ENCODE measurements at places on chromosomes 11 and 22.

- DNase-seq = no peak
These were observed 49.3 kb downstream of the ME3 start for GRCh38 chr11:86623041-86623621.

GRCh38 chr11:125394296-125394695 lies 101.8 kb downstream of the FEZ1 start:
- DNase-seq = no peak

- no peak for DNase-seq
These were observed 56.7 kb downstream of the HSD17B12 start for GRCh38 chr11:43737201-43737590.

GRCh38 chr11:86983021-86983488 lies 27.9 kb upstream of the FZD4 start:
- DNase-seq = no peak

DNA sequence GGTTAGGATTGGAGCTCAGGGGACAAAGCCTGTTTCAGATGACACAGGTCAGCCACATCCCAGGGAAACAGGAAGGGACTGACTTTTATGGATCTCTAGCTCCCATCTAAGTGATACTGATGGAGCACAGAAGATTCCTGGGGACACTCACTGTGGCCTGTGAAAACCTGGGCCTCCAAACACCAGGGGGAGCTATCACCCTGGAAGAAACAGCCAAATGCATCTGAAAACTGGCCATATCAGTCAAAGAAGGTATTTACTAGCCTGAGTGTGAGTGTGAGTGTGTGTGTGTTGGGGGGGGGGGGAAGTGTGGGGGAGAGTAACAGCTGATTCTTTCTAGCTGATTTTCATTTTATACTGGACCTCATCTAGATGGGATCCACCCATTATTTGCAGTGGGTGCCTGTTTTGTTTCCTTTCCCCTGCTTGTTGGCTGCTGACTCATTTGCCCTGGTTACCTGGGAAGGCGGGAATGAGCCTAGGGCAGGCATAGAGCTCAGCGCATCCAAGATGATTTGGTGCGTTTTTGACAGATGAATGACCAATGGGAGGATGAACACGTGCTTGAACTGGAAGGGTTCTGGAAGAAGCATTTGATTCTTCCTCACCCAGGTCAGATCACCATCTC lies 284.0 kb downstream of the KIRREL3 start:
- DNase-seq = no peak

DNA sequence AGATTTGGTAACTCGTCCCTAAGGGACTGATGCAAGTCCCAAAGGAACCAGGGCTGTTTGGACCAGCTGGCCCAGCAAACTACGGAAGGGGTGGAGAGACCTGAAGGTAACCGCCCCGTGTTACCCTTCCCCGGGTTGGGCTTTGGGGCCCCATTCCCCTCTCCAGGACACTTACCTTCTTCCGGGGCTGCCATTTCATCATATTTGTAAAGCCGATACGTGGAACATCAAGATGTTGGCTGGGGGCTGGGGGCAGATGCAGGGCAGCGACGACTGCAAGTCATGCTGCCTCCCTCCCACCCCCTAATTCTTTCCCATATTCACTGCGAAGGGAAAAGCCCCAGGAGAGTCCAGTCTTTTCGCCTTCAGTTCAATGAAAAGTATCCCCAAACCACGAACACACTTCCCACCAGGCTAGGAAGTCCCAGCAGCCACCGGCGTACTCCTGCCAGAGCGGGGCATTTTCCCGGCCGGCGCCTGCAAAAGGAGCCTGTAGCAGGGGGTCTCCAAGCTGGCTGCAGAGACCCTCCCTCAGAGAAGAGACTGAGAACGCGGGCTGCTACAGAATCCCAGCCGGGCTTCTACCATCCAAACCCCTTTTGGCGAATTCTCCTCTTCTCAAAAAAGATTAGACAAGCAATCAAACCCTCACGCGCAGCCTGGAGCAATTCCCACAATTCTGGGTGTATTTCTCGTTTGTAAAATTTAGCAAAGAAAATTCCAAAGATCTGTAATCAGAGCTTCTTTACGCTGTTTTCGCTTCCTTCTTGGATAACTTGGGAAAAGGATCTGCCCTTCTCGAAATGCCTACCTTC lies 236.7 kb downstream of the TTC28 start:
- no peak for DNase-seq

GRCh38 chr11:117618302-117618981 lies 178.6 kb downstream of the DSCAML1 start:
- no peak for DNase-seq

DNA sequence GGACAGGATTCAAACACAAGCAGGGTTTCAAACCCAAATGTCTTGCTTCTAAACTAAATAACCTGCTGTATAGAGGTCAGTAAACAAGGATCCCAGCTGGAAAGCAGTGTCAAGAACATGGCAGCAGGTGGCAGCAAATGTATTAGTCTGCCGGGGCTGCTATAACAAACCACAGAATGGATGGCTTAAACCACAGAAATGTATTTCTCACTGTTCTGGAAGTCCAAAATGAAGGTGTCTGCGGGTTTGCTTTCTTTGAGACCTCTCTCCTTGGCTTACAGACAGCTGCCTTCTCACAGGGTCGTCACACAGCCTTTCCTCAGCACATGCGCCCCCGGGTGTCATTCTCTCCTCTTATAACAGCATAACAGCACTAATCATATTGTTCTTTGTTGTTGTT lies 65.1 kb upstream of the LRRC55 start:
- no peak for DNase-seq

GRCh38 chr11:116173506-116173905 lies 599.3 kb downstream of the BUD13 start:
- no peak for DNase-seq

- DNase-seq = no peak
These were observed 2.0 kb downstream of the FBLN1 start for GRCh38 chr22:45504373-45505341.

DNA sequence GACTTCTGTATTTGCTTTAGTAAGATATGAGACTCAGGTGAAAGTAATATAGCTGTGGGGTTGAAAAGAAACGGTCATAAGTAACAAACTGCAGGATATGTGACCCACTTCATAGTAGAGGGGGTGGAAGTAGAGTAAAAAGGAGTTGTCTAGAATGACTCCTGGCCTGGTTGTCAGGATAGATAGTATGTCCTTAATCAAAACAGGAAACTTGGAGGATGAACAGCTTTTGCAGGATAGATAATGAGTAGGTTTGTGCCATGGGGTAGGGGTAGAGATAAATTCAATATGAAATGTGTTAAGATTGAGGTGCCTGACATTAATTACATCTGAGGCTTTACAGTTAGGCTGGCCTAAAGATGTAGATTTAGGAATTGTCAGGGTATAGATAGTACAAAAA lies 47.0 kb upstream of the B3GNT6 start:
- no peak for DNase-seq

GRCh38 chr11:66976028-66976467 lies 944 bp downstream of the C11orf86 start:
- DNase-seq = no peak

- DNase-seq = no peak
These were observed 65.6 kb upstream of the CRYBB3 start for GRCh38 chr22:25134028-25134427.

GRCh38 chr11:98600103-98600502 lies 420.6 kb upstream of the CNTN5 start:
- no peak for DNase-seq

GRCh38 chr11:74282914-74283371 lies 28.5 kb downstream of the P4HA3 start:
- DNase-seq = no peak

- no peak for DNase-seq
These were observed 119.7 kb upstream of the BID start for GRCh38 chr22:17893900-17894535.

DNA sequence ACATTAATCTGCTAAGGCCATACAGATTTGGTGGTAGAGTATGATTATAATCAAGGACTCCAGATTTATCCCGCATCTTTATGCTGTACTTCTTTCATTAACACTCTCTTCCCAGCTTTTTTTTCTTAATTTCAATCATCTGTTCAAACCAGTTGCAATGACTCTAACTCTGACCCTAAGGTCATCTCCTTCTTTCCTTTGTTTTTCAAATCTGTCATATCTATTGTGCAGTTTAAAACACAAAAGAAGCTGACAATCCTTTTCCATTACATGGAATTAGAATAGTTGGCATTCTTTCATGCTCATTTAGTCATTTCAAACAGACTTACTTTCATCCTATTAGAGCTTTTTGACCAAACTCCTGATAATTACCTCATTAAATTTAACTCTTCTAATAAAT lies 53.6 kb upstream of the GRM5 start:
- DNase-seq = no peak

GRCh38 chr11:125517116-125517770 lies 21.2 kb upstream of the FEZ1 start:
- DNase-seq = no peak

DNA sequence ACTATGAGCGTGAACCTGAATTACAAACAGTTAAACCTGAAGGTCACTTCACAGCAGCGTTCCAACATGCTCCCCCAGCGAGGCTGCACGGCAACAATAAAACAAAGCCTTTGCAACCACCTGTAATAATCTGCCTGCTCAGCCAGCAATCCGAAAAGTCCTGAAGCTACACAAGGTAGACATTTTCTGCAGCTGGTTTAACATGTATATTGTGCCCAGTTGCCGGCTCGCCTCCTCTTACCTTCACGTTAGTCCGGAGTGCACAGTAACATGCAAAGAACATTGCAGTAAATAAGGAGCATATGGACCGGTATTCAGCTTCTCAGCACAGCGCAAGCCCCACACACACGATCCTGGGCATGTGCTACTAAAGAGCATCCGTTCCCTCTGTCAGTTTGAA lies 704.3 kb downstream of the DLG2 start:
- DNase-seq = no peak

DNA sequence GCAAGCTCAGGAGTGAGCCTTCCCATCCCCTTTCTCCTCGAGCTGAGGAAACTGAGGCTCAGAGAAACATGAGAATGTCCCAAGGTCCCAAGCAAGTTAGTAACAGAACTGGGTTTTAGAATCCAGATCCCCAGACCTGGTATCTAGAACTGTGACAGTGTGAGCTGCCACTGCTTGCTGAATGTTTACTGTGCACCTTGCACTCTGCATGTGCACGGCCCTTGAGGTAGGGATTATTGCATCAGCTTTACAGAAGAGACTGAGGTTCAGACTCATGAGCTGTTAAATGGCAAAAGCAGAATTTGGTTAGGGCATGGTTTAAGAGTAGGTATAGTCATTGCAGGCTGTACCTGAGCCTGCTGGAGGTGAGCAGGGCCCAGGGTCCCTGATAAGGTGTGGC lies 3.8 kb upstream of the MPPED1 start:
- no peak for DNase-seq

- no peak for DNase-seq
These were observed 52.9 kb upstream of the SPATA19 start for GRCh38 chr11:133898031-133898769.

- DNase-seq = no peak
These were observed 181.0 kb downstream of the GRIA4 start for GRCh38 chr11:105790840-105791239.

DNA sequence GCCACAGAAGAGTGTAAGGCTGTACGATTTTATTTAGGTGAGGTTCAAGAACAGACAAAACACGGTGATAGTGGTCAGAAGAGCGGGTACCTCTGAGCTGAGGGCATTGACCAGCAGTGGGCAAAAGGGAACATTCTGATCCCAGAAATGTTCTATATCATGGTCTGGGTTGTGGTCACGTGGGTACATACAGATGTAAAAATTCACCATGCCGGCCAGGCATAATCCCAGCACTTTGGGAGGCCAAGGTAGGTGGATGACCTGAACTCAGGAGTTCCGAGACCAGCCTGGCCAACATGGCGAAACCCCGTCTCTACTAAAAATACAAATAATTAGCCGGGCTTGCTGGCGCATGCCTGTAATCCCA lies 31.1 kb upstream of the GCAT start:
- no peak for DNase-seq

DNA sequence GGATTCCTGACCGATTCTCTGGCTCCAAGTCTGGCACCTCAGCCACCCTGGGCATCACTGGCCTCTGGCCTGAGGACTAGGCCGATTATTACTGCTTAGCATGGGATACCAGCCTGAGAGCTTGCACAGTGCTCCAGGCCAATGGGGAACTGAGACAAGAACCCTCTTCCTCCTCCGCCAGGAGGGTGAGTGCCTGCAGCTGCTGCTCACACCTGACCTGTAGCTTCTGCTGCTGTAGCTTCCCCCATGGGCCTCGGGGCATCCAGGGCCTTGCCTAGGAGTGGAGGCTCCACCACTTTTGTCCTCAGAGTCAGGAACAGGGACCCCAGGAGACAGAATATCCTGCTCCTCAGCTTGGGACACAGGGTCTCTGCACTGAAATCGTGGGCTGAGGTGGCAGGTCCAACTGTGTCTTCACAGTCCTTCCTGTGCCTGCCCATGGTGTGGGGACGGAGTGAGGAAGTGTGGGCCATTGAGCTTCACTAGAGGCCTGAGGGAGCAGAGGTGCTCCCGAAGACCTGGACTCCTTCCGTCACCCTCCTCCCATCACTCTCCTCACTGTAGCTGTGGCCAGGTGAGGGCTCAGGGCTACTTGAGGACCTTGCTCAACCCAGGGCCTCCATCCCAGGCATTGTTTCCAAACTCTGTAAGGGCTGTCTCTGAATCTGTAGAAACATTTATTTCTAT lies 103.8 kb downstream of the ZNF280B start:
- DNase-seq = no peak

DNA sequence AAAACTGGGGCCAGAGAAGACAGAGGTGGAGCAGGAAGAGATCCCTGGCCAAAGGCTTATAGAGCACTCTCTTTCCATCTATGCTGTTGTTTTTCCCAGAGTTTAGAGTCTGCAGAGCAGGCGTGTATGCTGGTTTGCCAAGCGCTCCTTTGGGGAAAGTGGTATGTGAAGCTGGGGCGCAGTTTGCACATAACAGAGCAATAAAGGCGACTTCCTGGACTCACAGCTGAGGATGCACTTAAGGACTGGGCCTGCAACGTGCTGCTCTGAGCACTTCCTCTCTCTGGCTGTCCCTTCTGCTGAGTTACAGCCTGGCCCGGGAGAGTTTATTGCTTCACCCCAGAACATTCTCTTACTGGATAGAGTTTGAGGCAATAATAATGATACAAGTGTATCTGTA lies 41.7 kb downstream of the THAP12 start:
- DNase-seq = no peak

DNA sequence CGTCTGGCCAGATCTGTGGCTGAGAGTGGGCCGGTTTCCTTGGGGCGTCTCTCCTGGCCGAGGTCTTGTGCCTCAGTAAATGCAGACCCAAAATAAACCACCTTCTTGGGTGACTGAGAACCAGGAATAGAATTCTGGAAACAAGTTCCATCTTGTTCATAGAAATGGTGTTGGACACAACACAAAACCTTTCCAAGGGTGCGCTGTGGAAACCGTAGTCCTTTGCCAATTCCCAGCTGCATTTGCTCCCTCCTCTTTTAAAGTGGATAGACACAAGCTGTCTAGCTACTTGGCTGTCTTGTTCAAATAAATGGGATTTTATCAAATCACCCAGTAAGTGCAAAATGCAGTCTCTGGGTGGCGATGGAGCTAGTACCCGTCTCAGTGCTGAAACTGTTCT lies 300.2 kb downstream of the SHANK2 start:
- no peak for DNase-seq

Measured in stimulated activated naive CD4-positive, alpha-beta T cell treated with Interleukin-2 at 50 U/mL for 16 hours (primary cell).